ENCODE measurements at places on chromosomes 11 and 22. TPM values are rescaled to one million over a fixed set of nuclear protein-coding genes. Genes with fewer than 3 reads are reported as not detected.

- DNase-seq, result no peak
Measured at GRCh38 chr11:20616920-20617319, 17.5 kb downstream of the SLC6A5 start.

GRCh38 chr22:41838842-41839618, 6.1 kb downstream of the SREBF2 start:
- no peak for DNase-seq

DNA sequence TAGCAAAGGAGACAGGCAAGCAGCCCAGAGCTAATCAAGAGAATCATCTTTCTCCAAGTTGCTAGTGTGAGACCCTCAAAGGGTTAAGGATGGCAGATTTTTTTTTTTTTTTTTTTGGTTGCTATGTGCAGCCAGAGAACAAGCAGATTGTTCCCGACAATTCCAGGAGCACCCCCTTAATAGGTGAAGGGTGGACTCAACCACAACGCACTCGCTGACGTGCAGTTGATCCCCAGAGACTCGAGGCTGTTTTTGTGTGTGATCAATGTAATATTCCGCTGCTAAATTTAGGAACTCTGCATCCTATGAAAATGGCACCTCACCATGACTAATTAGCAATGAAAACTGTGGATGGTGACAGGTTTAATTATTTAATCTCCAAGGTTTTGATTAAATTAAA, 789.0 kb downstream of the KCNA4 start:
- no peak for DNase-seq

EP300 gene
- 62.8 TPM for polyA plus RNA-seq

PAMR1 gene
- 13.9 TPM for polyA plus RNA-seq

OR4A47 gene
- not detected for polyA plus RNA-seq

DNA sequence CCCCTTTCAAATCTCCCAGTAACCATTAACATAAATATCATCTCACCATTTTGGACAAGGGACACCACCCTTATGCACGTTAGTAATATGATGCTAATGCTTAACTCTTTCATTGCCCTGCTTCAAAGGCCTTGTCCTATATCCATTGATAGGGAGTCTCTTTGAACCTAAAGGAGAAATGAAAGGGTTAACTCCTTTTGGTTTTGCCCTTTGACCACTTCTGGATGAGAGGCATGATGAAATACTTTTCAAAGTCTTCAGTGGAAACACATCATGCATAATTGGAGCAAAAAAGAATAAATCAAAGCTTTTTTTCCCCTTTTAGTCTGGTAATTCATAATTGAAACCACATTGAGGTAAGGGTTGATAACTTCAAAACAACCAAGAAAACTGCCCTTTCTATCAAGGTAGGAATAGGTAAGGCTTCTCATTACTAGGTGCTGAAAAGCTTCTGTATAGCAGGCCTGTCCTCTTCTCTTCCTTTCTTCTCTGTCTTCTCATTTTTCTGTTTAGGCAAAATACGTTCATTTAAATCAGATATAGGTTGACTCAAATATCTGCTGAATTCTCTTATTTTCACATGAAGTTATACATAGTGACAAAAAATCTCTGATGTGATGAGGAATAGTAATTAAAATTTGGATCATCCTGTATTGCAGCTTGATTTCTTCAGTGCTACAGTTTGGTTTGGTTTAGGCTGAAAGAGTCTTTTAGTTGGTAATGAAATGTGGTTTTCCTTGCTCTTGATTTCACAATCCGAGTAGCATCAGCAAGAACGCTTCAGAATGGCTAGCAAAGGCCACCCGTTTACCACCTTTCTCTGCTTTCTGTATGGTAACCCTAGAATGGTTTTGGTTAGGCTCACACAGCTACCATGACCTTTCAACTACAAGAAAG, 94.8 kb downstream of the EXT2 start:
- no peak for DNase-seq

GRCh38 chr22:23215294-23216241, 35.3 kb downstream of the BCR start:
- DNase-seq, result no peak

- no peak for DNase-seq
Measured at GRCh38 chr11:134350381-134350780, 18.6 kb downstream of the GLB1L2 start.

DNA sequence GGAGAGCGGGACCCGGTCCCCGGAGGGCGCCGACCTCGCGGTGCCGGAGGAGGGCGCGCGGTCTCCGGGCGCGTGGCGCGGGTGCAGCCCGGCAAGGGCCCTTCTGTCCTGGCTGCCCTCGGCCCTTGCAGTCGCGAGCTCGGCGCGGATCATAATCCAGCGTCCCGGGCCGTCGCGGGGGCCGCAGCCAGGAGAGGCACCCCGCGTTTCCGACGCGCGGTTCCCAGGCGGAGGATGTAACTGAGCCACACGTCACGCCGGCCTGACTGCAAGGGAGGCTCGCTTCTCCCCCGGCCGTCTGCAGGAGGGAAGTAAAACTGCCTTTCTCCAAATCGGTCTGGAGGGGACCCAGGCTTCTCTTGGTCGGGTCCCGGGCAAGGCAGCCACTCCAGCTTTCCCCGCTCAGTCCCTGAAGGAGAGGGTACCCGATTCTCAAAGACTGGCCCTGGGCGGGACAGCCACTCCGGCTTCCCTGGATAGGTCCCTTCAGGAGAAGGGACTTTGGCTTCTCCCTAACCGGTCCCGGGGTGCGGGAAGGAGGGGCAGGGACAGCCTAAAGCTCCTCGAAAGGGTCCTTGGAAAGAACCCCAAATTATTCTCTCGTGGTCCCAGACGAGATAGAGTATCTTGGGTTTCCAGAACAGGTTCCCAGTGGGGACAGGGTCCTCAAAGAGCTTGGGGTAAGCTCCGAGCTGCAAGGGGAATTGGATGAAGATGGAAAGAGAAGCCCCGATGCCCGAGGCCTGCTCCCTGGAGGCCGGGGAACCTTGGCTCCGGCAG, 836 bp downstream of the SPON1 start:
- DNase-seq, result no peak

TSGA10IP gene
- polyA plus RNA-seq, result 0.14 TPM

GRCh38 chr11:87110443-87111131, 72.9 kb downstream of the TMEM135 start:
- no peak for DNase-seq

DNA sequence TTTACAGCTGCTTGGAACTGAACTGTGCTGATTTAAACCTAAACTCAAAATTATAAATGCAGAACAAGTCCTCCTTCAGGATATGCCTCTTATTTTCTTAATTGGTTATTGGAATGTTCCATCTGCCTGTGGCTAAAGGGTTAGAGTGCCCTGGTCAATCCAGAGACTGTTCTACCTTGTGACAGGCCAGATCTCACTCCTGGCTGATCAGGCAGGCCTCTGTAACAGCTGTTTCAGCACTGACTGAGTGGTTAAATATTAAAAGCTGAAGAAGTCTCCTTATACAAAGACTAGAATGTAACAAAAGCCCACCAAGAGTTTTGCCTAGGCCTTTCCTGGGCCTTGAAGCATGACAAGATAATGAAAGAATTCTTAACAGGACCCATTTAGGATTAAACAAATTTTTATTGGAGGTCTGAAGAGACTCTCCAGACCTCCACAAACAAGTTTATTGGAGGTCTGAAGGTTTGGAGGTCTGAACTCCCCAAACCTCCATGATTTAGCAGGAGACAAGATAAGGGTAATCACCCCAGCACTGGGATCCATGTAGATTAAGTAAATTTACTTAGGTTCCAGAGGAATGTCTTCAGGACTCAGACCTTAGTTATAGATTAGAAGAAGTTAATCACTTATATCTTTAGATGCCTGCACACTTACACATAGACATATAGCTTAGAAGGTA, 35.8 kb downstream of the TMPRSS5 start:
- DNase-seq, result no peak

DNA sequence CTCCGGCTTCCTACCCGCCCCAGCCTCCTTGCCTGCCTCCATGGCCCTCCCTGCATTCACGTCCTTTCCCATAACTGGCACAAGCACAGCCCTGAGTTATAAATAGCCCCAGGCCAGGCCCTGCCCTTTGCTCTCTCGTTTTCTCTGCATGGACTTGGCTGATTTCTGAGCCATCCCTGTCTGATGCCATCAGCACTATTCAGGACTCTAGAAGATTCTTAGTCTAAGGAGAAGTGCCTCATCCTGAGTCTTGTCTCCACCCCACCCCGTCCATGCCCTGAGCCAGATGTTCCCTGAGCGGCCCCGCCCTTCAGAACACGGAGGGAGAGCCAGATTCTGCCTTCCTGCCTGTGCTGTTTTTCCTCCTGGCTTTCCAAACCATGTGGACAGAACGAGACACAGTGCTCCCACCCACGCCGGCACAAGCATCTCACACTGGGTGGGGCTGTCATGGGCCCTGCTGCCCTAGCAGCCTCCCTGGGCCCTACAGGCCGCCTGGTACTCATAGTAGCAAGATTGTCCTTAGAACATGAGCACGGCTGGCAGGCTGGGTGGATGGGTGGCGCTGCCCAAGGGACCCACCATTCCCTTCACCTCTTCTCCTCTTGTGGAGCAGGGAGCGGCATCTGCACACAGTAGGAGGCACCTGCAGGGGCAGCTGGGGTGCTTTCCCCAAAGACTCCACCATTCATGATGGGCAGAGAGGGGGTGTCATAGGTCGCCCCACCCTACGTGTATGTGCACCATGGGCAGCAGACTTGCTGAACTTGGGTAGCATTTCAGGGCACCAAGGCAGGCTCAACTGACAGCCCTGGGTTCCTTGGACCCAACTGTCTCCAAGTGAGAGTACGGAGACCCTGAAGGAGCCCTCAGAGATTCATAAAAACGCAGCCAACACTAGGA, 76.9 kb downstream of the BCR start:
- no peak for DNase-seq

ZNF214 gene
- 13.2 TPM for polyA plus RNA-seq

TMPRSS6 gene
- polyA plus RNA-seq, result 0.54 TPM

GRCh38 chr11:34036456-34036855, 15.1 kb upstream of the CAPRIN1 start:
- no peak for DNase-seq

DNA sequence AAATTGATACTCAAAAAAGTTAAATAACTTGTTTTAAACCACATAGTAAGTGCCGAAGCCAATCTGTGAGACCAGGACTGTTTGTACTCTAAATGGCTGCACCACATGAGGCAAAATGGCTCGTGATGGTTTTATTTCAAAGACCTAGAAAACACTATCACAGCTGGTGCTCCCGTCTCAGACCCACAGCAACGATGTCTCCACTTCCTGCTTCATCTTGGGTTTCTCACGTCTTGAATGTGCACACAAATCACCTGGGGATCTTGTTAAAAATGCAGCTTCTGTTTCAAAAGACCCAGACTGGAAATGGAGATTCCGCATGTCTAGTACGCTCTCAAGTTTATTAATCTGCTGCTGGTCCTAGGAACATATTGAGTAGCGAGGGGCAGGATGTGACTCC, 1.2 kb downstream of the CD3E start:
- DNase-seq, result no peak

MADD gene
- polyA plus RNA-seq, result 34.5 TPM

LARGE2 gene
- polyA plus RNA-seq, result 21.6 TPM
